ENCODE measurements at places on chromosomes 3 and 15.

- no peaks in the 10 kb centered on the region for H3K4me1 ChIP-seq
- H3K36me3 ChIP-seq: no peaks in the 10 kb centered on the region
- no peaks in the 10 kb centered on the region for H3K27me3 ChIP-seq
- no peak for DNase-seq
Measured at GRCh38 chr3:151356794-151357462, 27.6 kb upstream of the P2RY13 start.

DNA sequence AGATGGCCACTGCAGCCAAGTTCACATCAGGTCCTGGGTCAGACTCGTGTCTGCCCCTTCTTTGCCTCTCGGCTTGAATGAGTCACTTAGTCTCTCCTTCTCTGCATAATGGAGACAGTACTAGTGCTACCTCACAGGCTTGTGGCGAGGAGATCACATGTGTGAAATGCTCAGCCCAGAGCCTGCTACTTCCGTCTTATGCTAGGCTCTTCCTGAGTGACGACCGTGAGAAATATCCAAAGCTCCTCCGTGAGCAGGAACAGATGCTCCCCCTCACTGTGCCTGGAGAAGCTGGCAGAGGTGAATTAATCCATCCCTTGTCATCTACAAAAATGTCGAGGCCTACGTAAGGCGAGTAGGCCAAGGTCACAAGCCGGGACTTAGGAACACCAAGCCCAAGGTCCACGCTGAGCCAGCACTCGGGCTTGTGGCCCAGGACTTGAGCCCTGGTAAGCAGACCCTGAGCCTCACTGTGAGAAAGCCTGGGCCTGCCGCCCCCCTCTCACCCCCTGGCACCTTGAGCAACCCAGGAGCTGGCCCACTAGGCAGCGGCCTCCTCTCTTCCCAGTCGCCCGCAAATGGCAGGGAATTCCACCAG lies 17.9 kb downstream of the PAK6 start:
- no peak overlapping the region for H3K4me3 ChIP-seq
- DNase-seq: no peak
- H3K36me3 ChIP-seq: no peaks in the 10 kb centered on the region
- H3K27ac ChIP-seq: no peak overlapping the region

- no peak overlapping the region for H3K4me3 ChIP-seq
- no peak for DNase-seq
- no peak overlapping the region for H3K27ac ChIP-seq
- no peaks in the 10 kb centered on the region for H3K27me3 ChIP-seq
- no peaks in the 10 kb centered on the region for H3K4me1 ChIP-seq
Measured at GRCh38 chr3:16846373-16847080, 38.2 kb upstream of the PLCL2 start.

DNA sequence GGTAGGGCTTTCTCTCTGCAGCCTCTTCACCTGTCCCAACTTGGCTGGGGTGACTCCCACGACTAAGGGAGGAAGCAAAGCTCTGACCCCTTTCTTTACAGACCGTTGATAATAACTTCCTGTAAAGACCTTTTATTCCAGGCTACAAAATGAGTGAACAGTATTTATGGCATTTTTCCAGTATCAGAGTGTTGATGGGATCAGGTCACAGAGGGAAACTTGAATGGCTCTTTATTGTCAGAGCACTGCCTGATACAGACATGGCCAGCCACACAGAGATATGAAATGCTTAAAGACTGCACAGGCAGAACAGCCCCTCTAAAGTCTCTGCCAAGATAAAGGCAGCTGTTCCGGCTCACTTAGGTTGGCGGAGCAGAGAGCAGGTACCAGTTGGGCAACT lies 1033.9 kb upstream of the NR2F2 start:
- H3K4me3 ChIP-seq: no peak overlapping the region
- no peaks in the 10 kb centered on the region for H3K36me3 ChIP-seq
- no peak overlapping the region for H3K27ac ChIP-seq
- no peaks in the 10 kb centered on the region for H3K4me1 ChIP-seq
- peak; percentile 52 for DNase-seq

- H3K4me3 ChIP-seq: no peak overlapping the region
- no peaks in the 10 kb centered on the region for H3K27me3 ChIP-seq
- no peaks in the 10 kb centered on the region for H3K36me3 ChIP-seq
Measured at GRCh38 chr15:97521381-97522285, 438.9 kb upstream of the ARRDC4 start.

GRCh38 chr15:48996276-48996675 lies 32.6 kb upstream of the SHC4 start:
- no peaks in the 10 kb centered on the region for H3K4me1 ChIP-seq
- H3K27ac ChIP-seq: no peak overlapping the region
- H3K4me3 ChIP-seq: no peak overlapping the region
- DNase-seq: no peak
- no peaks in the 10 kb centered on the region for H3K27me3 ChIP-seq
- H3K36me3 ChIP-seq: peaks cover 57% of the 10 kb centered on the region

- DNase-seq: no peak
- H3K27me3 ChIP-seq: no peaks in the 10 kb centered on the region
- no peaks in the 10 kb centered on the region for H3K4me1 ChIP-seq
- no peak overlapping the region for H3K4me3 ChIP-seq
Measured at GRCh38 chr3:60169755-60170154, 1081.5 kb downstream of the FHIT start.

DNA sequence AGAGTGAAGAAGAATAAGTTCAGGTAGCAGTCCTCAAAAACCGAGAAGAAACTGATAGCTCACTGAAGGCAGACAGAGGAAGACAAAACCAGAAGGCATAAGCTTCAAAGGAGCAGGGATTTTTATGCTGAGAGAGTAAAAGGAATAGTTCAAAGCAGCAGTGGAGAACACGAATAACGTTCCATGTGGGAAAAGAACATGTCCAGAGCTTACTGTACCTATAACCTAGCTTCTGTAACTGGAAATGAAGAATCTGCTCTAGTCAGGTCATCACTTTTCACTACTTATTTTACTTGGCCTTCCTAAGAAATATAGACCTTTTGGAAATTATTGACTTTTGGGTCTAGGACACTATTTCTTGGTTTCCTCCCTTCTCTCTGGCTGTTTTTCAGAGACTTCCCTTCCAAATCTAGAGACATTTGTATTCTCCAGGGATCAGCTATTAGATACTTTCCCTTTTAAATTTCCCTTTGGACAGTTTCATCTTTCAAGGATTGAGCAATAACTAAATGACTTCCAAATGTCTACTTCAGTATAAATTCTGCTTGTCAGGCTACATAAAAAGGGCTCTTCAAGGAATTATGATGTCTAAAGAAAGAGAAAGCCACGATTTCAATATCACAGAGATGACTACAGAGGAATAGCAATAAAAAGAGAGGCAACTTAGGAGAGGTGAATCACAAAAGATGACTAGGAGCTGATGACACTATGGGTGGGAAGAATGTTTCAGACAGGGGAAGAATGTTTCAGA lies 46.7 kb downstream of the UBE3A start:
- H3K4me3 ChIP-seq: no peak overlapping the region
- H3K4me1 ChIP-seq: peaks cover 15% of the 10 kb centered on the region
- DNase-seq: peak; percentile 22
- no peak overlapping the region for H3K27ac ChIP-seq
- no peaks in the 10 kb centered on the region for H3K27me3 ChIP-seq

- H3K36me3 ChIP-seq: no peaks in the 10 kb centered on the region
- H3K27me3 ChIP-seq: no peaks in the 10 kb centered on the region
- H3K27ac ChIP-seq: no peak overlapping the region
Measured at GRCh38 chr15:101022306-101022705, 103.1 kb downstream of the LRRK1 start.

- no peak overlapping the region for H3K4me3 ChIP-seq
- DNase-seq: no peak
- H3K27ac ChIP-seq: peak overlapping the region; percentile 1
- H3K27me3 ChIP-seq: no peaks in the 10 kb centered on the region
- H3K36me3 ChIP-seq: no peaks in the 10 kb centered on the region
- no peaks in the 10 kb centered on the region for H3K4me1 ChIP-seq
Measured at GRCh38 chr3:102142379-102143060, 292.3 kb upstream of the ZPLD1 start.

DNA sequence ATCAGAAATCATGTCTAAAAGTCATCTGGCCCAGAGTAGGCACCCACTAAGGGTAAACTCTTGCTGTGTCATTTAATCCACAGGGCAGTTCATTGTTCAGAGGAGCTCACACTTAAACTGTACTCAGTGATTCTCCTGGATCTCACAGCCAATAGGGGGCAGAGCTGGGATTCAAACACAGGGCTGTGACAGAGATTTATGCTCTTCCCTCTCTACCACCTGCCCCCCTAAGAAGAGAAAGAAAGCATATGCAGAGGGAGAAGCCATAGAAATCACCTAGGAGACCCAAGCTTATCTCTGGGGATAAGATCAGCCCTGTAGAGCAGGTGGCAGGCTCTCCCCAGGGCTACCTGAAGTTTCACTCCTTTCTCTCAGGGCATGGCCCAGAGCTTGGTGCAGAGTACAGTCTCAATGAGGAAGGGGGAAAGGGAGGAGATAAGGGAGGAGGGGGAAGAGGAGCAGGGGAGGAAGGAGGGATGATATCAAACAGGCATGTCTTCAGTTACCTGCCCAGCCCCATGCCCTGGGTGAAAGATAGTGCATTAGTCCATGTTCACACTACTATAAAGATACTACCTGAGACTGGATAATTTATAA lies 51.8 kb upstream of the ADPGK start:
- no peak overlapping the region for H3K4me3 ChIP-seq
- peak; percentile 18 for DNase-seq
- no peak overlapping the region for H3K27ac ChIP-seq

GRCh38 chr3:124577494-124578167 lies 152.6 kb upstream of the UMPS start:
- H3K36me3 ChIP-seq: no peaks in the 10 kb centered on the region
- H3K27ac ChIP-seq: no peak overlapping the region
- no peaks in the 10 kb centered on the region for H3K27me3 ChIP-seq

GRCh38 chr3:56885879-56886278 lies 84.1 kb upstream of the ARHGEF3 start:
- no peaks in the 10 kb centered on the region for H3K27me3 ChIP-seq
- H3K4me3 ChIP-seq: no peak overlapping the region
- H3K36me3 ChIP-seq: no peaks in the 10 kb centered on the region
- H3K27ac ChIP-seq: no peak overlapping the region

DNA sequence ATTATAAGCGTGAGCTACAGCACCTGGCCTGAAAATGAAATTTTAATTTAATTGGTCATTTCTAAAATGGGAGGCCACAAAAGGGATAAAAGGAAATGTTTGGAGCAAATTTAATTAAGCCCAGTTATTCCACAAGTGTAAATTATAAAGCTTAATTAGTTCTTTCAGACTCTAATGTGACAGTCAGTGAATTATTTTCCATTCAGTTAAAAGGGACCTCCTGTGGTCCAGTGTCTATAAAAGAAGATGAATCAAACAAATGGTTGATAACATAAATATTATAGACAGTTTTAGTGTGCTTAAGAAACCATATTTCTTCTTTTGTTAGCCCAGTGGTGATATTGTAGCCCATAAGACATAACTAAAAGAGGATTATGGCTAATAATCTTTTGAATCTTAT lies 66.4 kb downstream of the CNOT10 start:
- no peak overlapping the region for H3K27ac ChIP-seq
- no peaks in the 10 kb centered on the region for H3K4me1 ChIP-seq
- no peaks in the 10 kb centered on the region for H3K27me3 ChIP-seq
- no peak overlapping the region for H3K4me3 ChIP-seq
- DNase-seq: no peak

DNA sequence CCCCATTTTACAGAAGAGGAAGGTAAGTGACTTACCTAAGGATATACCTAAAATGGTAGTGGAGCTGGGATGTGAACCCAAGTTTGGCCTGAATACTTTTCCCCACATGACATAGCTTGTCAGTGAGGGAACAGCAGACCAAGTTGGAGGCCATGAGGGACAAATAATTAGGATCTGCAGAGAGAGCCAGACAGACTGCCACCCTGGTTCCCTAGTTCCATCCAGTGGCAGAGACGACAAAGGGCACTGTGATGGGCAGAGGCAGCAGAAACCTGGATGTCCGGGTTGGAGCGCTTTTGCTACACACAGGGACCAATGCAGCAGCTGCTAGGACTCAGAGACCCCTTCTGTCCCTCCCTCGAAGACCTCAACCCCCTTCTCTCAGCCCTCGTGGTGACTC lies 1.2 kb downstream of the CPLX3 start:
- no peak overlapping the region for H3K4me3 ChIP-seq
- H3K27ac ChIP-seq: no peak overlapping the region
- no peak for DNase-seq
- no peaks in the 10 kb centered on the region for H3K27me3 ChIP-seq

DNA sequence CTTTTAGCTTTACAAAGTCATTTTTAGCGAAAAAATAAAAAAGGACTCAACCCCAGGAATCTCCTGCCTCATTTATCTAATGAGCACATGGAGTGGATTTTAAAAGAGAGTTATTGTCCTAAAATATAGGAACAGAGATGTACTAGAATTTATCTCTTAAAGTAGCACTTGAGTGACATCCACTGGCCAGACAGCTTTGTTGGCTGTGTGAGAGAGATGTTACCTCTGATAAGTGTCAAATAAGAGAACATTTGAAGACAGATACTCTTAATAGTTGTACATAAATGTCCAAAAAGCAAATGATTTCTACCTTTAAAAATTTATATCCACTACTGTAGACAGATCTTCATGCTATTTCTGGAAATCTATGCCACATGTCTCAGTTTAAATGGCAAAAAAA lies 12.3 kb upstream of the MFSD1 start:
- H3K27ac ChIP-seq: no peak overlapping the region
- H3K27me3 ChIP-seq: no peaks in the 10 kb centered on the region
- peaks cover 2% of the 10 kb centered on the region for H3K4me1 ChIP-seq
- no peak overlapping the region for H3K4me3 ChIP-seq
- peak; percentile 72 for DNase-seq

All from lung (tissue), 17 donors.